ENCODE measurements at places on chromosomes 4 and X. TPM values are rescaled to one million over a fixed set of nuclear protein-coding genes. Genes with fewer than 3 reads are reported as not detected.
A peak's percentile ranks its signal among the peaks of the same experiment; 100 is the strongest.

DNA sequence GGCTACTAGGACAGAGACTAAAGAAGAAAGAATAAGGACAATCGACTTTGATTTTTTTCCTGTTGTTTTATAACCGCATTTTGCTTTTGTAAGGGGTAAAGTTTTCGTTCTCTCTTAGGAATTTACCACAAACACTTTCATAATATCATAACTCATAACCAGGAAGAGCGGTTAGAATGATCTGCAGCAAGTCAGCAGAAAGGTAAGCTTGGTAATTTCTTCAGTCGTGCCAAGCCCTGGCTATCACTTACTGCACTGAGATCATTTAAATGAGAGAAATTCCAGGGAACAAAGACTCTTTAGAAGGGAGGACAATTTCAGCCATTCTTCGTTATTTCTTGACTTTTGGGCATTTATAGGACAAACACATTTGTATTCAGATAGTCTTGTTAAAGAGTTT is 258.1 kb downstream of the UNC5C start:
- peaks cover 14% of the 10 kb centered on the region for H3K4me1 ChIP-seq
- H3K36me3 ChIP-seq: no peaks in the 10 kb centered on the region
- H3K4me3 ChIP-seq: no peak overlapping the region
- DNase-seq: no peak

- DNase-seq: no peak
- no peaks in the 10 kb centered on the region for H3K36me3 ChIP-seq
- H3K27me3 ChIP-seq: no peaks in the 10 kb centered on the region
- no peaks in the 10 kb centered on the region for H3K4me1 ChIP-seq
Observed at GRCh38 chr4:19317377-19317776, 934.3 kb upstream of the SLIT2 start.

SGCB gene
- 40.4 TPM for total RNA-seq

- H3K27ac ChIP-seq: no peak overlapping the region
- peaks cover 17% of the 10 kb centered on the region for H3K4me1 ChIP-seq
- no peaks in the 10 kb centered on the region for H3K36me3 ChIP-seq
- no peaks in the 10 kb centered on the region for H3K27me3 ChIP-seq
- no peak for DNase-seq
Observed at GRCh38 chr4:3787489-3788365, 21.5 kb downstream of the ADRA2C start.

- H3K36me3 ChIP-seq: no peaks in the 10 kb centered on the region
- no peak for DNase-seq
- H3K27me3 ChIP-seq: no peaks in the 10 kb centered on the region
Observed at GRCh38 chr4:98656443-98656842, 2.0 kb downstream of the TSPAN5 start.

- no peak overlapping the region for H3K4me3 ChIP-seq
- peaks cover 3% of the 10 kb centered on the region for H3K4me1 ChIP-seq
Observed at GRCh38 chr4:80963051-80963450, 67.5 kb upstream of the BMP3 start.

DNA sequence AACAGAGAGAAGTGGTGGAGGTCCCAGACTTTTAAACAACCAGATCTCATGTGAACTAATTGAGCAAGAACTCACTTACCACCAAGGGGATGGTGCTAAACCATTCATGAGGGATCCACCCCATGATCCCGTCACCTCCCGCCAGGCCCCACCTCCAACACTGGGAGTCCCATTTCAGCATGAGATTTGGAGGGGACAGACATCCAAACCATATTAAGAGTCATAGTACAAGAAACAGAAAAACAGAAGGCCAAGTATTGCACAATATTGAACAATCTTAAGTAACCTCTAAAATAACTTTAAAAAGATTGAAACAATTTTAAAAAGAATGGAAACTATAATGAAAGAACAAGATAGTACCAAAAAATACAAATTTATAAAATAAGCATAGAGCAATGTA is 110.0 kb downstream of the CBR4 start:
- no peaks in the 10 kb centered on the region for H3K27me3 ChIP-seq
- H3K4me1 ChIP-seq: no peaks in the 10 kb centered on the region
- no peak overlapping the region for H3K4me3 ChIP-seq
- no peak overlapping the region for H3K27ac ChIP-seq
- no peak for DNase-seq
- H3K36me3 ChIP-seq: peaks cover 58% of the 10 kb centered on the region

PAGE1 gene
- total RNA-seq: not detected

- H3K36me3 ChIP-seq: no peaks in the 10 kb centered on the region
- H3K4me1 ChIP-seq: no peaks in the 10 kb centered on the region
- no peak for DNase-seq
- no peak overlapping the region for H3K27ac ChIP-seq
Observed at GRCh38 chrX:97452283-97452682, 568.6 kb downstream of the RPA4 start.

- H3K27ac ChIP-seq: no peak overlapping the region
- no peak for DNase-seq
- no peak overlapping the region for H3K4me3 ChIP-seq
- no peaks in the 10 kb centered on the region for H3K4me1 ChIP-seq
Observed at GRCh38 chr4:153976954-153977353, 188.1 kb upstream of the SFRP2 start.

TMPRSS11F gene
- not detected for total RNA-seq

GRCh38 chr4:7781993-7782392 is 157.7 kb downstream of the AFAP1 start:
- no peak for DNase-seq
- H3K36me3 ChIP-seq: peaks cover 4% of the 10 kb centered on the region
- no peak overlapping the region for H3K4me3 ChIP-seq
- H3K27ac ChIP-seq: no peak overlapping the region
- H3K27me3 ChIP-seq: no peaks in the 10 kb centered on the region

DNA sequence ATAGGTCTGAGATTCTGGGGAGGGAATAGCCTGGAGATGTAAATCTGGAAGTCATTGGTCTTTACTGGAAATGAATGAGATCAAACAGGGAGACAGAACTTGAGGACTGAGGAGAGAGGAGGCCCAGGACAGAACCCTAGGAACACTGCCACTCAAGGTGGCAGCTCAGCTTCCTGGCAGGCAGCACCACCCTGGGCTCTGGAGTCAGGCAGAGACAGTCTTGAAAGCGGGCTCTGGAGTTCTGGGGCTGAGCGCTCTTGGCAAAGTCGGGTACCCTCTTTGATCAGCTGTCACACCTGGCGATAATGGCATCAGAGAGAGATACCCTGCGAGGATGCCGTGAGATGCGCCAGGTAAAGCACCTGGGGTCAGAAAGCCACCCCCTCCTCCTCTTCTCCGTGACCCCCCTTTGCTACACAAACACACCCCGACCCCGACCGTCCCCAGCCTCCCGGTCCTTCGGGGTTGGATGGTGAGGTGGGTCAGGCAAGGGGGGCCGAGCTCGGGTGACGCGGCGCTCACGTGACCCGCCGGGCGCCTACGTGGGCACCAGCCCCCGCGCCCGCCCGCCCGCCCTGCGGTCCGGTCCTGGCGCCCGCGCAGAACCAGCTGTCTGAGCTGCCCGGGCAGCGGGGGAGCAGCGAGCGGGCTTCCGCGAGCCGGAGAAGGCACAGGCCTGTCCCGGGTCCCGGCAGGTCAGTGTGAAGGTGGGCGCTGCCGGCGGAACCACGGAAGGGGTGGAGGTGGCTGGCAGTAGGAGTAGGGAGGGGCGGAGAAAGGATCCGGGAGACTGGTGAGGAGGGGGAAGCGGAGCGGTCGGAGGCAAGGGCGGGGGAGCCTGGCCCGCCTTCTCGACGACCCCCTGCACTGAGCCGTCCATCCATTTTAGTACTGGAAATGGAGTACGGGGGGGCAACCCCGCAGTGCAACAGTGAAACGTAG is at the start of gene TCEAL3:
TCEAL3 (plus strand) TSS at position 600 of the 942 bp plus-strand sequence. CDS start 1,102 bp downstream, outside the sequence.
- H3K4me3 ChIP-seq: peak within 1 kb of the TSS; percentile 94
- peaks cover 4% of the 10 kb centered on the region for H3K36me3 ChIP-seq
- H3K4me1 ChIP-seq: no peaks in the 10 kb centered on the region

- H3K4me3 ChIP-seq: no peak within 1 kb of the TSS
- H3K4me1 ChIP-seq: no peaks in the 10 kb centered on the region
- H3K36me3 ChIP-seq: no peaks in the 10 kb centered on the region
- H3K27ac ChIP-seq: no peak within 1 kb of the TSS
Observed at GRCh38 chrX:37846934-37847732, at the start of gene DYNLT3. DYNLT3 (minus strand) TSS chrX:37847571; CDS start chrX:37847510, 61 bp downstream.

DNA sequence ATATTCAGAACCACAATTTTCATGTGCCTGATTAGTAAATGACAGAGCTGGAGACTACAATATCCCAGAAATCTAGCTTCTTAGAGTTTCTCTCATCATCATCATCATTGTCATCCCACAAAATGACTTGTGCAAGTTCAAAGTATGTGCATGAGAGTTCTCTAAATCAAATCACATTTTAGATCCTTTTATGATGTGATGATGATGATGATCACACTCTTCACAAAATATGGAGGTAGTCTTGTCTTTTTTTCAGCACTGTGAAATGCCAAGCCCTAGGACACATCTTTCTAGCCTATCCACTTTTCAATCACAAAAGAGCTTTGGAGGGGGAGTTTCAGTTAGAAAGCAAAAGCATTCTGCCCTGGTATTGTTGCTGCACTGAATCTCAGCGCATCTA is 7.4 kb downstream of the MBNL3 start:
- no peaks in the 10 kb centered on the region for H3K36me3 ChIP-seq
- no peaks in the 10 kb centered on the region for H3K27me3 ChIP-seq
- no peak overlapping the region for H3K4me3 ChIP-seq
- DNase-seq: no peak
- peak overlapping the region; percentile 74 for H3K27ac ChIP-seq

TRAM1L1 gene
- 6.4 TPM for total RNA-seq

NDNF gene
- 6.5 TPM for total RNA-seq

- DNase-seq: no peak
- H3K27me3 ChIP-seq: no peaks in the 10 kb centered on the region
- no peak overlapping the region for H3K4me3 ChIP-seq
- peaks cover 19% of the 10 kb centered on the region for H3K4me1 ChIP-seq
- H3K36me3 ChIP-seq: no peaks in the 10 kb centered on the region
- no peak overlapping the region for H3K27ac ChIP-seq
Observed at GRCh38 chr4:72109364-72109763, 77.6 kb downstream of the NPFFR2 start.

DRP2 gene
- total RNA-seq: 3.4 TPM

CNKSR2 gene
- 33.0 TPM for total RNA-seq

DNA sequence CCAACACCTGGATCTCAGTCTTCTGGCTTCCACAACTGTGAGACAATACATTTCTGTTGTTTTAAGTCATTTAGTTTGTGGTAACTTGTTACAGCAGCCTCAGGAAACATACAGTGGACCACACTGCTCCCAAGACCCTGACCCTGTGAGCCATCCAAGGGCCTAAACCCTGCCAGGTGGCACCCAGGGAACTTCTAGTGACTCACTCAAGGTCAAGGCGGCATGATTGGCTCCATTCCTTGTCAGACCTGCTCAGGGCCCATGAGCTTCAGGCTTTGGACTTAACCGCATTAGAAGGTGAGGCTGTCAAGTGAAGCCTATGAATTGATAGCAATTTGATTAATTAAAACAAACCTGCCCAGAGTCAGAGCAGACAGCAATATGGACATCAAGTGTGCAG is 165.7 kb upstream of the MAMLD1 start:
- H3K4me3 ChIP-seq: no peak overlapping the region
- H3K27ac ChIP-seq: no peak overlapping the region
- H3K4me1 ChIP-seq: peaks cover 32% of the 10 kb centered on the region
- H3K27me3 ChIP-seq: no peaks in the 10 kb centered on the region

GRCh38 chr4:20326977-20327376 is 75.3 kb downstream of the SLIT2 start:
- no peaks in the 10 kb centered on the region for H3K4me1 ChIP-seq
- no peak for DNase-seq
- no peaks in the 10 kb centered on the region for H3K36me3 ChIP-seq
- no peaks in the 10 kb centered on the region for H3K27me3 ChIP-seq
- H3K4me3 ChIP-seq: no peak overlapping the region

DNA sequence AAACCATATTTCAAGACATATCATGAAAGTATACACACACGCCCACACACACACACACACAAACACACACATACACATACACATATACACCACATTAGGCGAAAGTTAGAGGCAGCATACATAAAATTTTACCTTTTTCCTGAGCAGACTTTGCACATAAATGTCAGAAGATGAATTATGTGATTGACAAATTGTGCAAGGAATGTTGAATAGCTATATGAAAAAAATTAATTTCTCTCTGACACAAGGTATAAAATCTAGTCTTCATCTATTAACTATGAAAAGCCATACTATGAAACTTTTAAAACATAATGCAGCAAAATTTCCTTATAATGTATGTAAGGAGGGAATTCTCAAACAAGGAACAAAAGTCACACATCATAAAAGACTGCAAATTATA is 24.4 kb downstream of the FSTL5 start:
- DNase-seq: no peak
- no peaks in the 10 kb centered on the region for H3K4me1 ChIP-seq
- no peaks in the 10 kb centered on the region for H3K27me3 ChIP-seq
- H3K36me3 ChIP-seq: no peaks in the 10 kb centered on the region
- H3K27ac ChIP-seq: no peak overlapping the region

DNA sequence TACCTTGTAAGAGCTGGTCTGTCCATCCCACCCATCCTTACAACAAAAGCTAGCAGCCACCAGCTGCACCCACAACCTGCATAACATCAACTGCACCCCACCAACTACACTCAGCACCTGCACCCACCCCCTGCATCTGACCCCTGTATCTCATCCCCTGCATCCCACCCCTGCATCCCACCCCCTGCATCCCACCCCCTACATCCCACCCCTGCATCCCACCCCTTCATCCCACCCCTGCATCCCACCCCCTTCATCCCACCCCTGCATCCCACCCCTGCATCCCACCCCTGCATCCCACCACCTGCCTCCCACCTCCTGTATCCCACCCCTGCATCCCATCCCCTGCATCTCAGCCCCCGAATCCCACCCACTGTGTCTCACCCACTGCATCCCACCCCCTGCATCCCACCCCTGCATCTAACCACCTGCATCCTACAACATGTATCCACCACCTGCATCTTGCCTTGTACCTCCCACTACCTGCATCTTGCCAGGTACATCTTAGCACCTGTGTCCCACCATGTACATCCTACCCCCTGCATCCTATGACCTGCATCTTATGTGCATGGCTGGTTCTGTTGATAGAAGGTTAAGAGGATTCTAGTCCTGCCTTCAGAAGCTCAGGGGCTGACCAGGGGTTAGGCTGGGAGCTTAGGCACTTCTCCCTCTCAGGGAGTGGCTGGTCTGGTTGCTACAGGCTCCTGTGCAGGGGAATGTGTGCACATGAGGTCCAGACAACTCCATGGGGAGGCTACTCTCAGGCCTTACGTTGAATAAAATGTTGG is 9.4 kb downstream of the TMEM271 start:
- no peak overlapping the region for H3K27ac ChIP-seq
- H3K4me1 ChIP-seq: no peaks in the 10 kb centered on the region
- no peak overlapping the region for H3K4me3 ChIP-seq
- no peak for DNase-seq

- DNase-seq: peak; percentile 94
- peaks cover 12% of the 10 kb centered on the region for H3K4me1 ChIP-seq
- H3K36me3 ChIP-seq: no peaks in the 10 kb centered on the region
- H3K27ac ChIP-seq: peak overlapping the region; percentile 54
- H3K27me3 ChIP-seq: no peaks in the 10 kb centered on the region
Observed at GRCh38 chr4:101651778-101652177, 138.8 kb upstream of the BANK1 start.

All from SJCRH30 (cell line).